ENCODE measurements at places on chromosomes 11 and 22. TPM values are rescaled to one million over a fixed set of nuclear protein-coding genes. Genes with fewer than 3 reads are reported as not detected.

DNA sequence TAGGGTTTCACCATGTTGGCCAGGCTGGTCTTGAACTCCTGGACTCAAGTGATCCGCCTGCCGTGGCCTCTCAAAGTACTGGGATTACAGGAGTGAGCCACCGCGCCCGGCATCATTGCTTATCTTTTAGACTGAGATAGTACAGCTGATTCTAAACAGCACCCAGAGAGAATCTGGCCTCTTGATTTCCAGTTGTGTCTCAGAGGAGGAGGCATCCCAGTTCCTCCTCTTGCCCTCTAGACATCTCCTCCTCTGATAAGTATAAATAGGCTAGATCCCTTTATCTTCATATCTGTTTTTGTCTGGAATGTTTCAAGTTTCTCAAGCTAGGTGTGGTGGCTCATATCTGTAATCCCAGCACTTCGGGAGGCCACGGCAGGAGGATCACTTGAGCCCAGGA lies 7.0 kb downstream of the MARK2 start:
- H3K27me3 ChIP-seq = no peaks in the 10 kb centered on the region
- no peak overlapping the region for H3K4me3 ChIP-seq
- peaks cover 81% of the 10 kb centered on the region for H3K4me1 ChIP-seq
- peaks cover 2% of the 10 kb centered on the region for H3K36me3 ChIP-seq

- no peaks in the 10 kb centered on the region for H3K36me3 ChIP-seq
- H3K4me1 ChIP-seq = peaks cover 23% of the 10 kb centered on the region
- H3K27ac ChIP-seq = no peak overlapping the region
- H3K4me3 ChIP-seq = no peak overlapping the region
- no peak for DNase-seq
- H3K27me3 ChIP-seq = peaks cover 2% of the 10 kb centered on the region
These were observed 49.0 kb downstream of the RPUSD4 start for GRCh38 chr11:126162306-126163030.

GRCh38 chr11:44171518-44171917 lies 76.0 kb downstream of the EXT2 start:
- DNase-seq = no peak
- no peak overlapping the region for H3K4me3 ChIP-seq
- H3K36me3 ChIP-seq = peaks cover 4% of the 10 kb centered on the region
- H3K27ac ChIP-seq = no peak overlapping the region

NDUFV1 gene
- 201 TPM for total RNA-seq

TMPRSS13 gene
- 1.1 TPM for total RNA-seq
